Cerebellum (tissue), 4 donors: ENCODE measurements at places on chromosomes 7 and 10.
A peak's percentile ranks its signal among the peaks of the same experiment; 100 is the strongest.

DNA sequence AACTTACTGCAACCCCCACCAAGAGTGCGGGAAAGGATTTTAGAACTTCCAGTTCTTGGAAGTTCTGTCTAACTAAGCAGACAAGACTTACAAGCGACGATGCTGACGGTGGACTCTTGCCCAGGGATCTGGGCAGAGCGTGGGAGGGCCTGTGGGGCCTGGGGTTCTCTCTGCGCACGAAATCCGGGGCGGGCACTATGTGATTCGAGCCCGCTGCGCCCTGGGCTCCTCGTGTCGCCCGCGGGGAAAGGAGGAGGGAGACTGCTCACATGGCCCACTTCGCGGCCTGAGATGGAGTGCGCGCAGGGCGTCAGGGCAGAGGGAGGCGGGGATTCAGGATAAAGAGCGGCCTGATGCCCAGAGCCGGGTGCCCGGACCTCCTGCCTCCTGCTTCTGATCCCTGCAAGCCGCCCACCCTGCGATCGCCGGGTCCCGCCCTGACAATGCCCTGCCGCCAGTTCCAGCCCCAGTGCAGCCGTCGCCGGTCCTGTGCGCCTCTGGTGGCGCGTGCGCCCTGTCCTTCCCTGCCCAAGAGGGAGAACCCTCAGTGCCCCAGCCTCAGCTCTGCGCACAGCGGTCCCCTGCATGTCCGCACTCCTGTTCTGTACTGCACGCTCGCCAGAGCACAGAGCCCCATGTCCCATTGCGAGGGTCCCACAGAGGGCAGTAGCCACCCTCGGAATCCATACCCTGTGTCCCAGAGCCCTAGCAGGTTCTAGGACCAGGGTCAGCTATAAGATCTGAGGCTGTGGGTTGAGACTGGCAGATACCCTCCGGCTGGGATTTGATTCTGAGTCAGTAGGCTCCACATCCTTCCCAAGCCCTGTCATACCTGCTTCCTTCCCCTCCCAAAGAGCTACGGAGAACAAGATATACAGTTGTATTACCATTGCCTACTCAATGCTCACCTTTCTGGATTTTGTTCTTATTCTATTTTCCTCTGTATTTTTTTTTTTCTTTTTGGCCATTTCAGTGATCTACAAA is 99.4 kb upstream of the TMEM106B start:
- no peak for DNase-seq

DNA sequence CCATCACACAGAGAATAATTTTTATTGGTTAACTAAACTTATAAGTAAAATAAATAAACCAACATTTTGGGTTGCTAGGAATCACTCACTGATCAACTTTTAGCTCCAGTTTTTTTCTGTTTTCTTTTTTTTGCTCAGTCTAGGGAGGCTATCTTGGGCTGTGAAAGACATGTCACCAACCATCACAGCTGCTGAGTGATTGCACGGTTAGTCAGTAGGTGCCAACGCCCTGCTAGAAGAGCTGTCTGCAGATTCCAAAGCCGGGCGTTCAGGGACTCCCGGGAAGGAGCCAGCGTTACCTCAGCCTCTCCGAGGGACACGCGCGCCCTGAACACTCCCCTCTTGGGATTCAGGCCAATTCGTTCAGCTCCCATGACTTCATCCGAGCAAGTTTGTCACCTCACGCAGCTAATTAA is 604 bp upstream of the STAM start:
- DNase-seq = peak; percentile 76

DNA sequence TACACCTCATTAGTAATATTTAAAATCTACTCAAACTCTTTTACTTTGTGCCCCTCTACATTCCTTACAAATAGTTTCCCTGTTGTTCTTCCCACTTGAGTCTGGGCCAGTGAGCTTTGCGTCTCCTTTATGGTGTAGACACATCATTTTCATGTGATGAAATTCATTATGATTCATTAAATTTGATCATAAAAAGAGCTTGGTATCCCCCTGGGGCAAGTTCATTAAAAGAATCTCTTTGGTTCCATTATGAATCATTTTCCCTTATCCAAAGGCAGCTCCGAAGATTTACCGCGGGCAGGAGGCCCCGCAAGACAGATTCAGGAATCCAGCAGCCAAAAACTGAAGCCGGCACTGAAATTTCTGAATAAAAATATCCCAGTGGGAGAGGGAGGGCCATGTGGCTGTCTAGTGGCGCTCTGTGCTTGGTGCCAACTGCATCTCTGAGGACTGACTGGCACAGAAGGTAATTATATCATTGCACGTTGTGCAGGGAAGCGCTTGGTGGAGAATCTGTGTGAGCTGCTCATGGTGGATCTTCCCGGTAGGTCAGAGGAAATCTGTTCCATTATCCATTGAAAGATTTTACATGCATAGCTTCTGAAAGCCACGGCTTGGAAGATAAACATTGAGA is 151.4 kb upstream of the PITRM1 start:
- DNase-seq = peak; percentile 60

DNA sequence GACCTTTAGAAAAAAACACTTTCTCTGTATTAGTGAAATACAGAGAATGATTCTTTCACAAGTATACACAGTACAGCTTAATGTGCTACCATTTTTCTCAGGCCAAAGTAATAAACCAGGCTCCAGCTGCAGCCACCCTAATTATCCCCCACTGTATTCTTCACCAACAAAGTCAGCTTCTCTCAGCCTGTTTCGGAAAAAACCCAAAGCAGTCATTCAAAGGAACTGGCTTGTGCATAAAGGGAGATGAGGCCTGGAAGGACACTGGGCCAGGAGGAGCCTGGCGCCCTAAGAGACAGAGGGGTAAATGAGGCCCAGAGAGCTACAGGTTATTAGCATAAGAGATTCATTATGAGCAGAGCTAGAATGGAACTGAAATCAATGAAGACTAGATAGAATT is 9.2 kb downstream of the USP54 start:
- no peak for DNase-seq

GRCh38 chr7:80940539-80941207 is 21.8 kb upstream of the SEMA3C start:
- DNase-seq = no peak
